Stimulated activated CD4-positive, alpha-beta T cell treated with anti-CD3 and anti-CD28 coated beads, Interleukin-1b, Interleukin-23, amount 100 ng/mL, for 1 hour (primary cell): ENCODE measurements at places on chromosomes 5 and 9.

- no peak for DNase-seq
Measured at GRCh38 chr9:8389531-8389930, 590.0 kb upstream of the DMAC1 start.

DNA sequence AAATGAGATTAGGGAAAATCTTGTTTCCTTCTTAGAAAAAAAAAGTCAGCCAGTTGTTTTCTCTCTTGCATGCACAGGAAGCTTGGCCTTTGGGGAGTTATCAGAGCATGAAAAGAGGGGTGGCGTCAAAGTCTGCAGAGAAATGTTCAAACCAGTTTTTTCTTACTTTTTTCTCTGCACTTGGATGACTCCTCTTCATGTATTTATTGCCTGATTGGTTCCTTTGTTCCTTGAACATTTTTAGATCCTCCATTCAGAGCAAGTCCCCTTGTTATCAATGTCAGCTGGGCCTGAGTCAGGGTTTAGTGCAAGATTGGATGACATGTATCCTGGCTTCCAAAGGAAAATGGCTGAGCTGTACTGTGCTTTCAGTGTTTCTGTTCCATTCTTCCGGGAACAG, 392.6 kb upstream of the BRINP1 start:
- no peak for DNase-seq

DNA sequence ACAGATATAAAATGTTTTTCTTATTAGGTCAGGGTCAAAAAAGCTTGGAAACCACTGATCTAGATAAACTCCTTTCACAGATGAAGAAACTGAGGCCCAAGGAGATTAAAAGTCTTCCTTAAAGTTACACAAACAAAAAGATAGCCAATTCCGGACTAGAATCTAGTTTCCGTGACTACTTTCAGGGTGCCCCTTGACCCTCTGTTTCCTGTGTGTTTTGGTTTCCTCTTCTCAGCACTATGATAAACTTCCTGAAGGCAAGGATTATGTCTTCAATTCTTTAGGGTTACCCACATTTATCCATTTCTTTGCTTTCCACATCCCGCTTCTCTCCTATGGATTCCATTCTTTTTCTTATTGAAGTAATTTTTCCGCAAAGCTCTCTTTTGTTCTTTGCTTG, 83.1 kb downstream of the ADAMTS12 start:
- DNase-seq, result no peak

DNA sequence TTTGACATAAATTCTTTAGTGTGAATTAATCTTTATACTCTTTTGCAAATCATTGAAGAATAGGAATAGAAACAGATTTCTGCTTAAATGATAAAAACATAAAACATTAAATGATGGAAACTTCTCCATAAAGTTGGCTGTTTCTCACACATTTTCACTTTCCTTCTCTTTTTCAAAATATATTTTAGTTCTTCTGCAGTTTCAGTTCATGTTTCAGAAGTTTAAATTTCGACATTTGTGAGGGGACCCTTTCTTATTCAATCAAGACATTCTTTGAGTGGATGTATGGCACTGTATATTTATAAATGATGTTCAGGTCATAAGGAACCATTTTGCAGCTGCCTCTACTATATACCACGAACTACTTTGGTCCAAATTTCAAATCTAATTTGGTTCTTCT, 34.6 kb downstream of the TNFAIP8 start:
- no peak for DNase-seq

DNA sequence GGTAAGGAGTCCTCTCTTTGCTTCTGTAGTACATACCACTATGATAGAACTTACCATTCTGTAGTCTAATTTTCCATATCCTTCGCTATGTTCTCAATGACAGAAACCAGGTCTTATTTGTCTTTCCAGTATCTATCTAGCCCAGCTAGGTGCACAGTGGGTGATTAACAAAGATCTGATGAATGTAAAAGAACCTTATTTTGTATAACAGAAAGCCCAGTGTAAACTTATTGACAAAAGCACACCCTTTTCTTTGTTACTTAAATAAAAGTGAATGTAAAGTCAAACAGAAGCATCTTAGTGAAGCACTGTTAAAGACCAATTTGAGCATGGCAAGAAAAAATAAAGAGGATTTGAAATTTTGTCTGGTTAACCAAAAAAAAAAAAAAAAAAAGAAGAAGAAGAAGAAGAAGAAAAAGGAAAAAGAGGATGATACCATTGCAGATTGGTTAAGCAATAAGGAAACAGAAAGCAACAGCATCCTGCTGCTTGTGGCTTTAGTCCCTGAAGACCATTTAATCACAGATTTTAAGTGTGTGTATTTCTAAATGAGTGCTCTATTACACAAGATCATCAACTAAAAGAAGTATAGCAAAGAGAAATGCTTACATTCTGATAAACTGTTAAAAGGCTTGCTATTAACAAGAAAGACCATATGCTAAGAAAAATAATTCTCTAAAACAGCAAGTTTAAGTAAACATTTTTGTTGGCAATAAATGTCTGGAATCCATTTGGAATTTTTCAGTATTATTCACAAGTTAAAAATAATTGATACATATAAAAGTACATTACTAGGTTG, 21.2 kb downstream of the MEGF9 start:
- no peak for DNase-seq

- DNase-seq, result no peak
Measured at GRCh38 chr5:92977846-92978540, 603.0 kb downstream of the NR2F1-AS1 start.

DNA sequence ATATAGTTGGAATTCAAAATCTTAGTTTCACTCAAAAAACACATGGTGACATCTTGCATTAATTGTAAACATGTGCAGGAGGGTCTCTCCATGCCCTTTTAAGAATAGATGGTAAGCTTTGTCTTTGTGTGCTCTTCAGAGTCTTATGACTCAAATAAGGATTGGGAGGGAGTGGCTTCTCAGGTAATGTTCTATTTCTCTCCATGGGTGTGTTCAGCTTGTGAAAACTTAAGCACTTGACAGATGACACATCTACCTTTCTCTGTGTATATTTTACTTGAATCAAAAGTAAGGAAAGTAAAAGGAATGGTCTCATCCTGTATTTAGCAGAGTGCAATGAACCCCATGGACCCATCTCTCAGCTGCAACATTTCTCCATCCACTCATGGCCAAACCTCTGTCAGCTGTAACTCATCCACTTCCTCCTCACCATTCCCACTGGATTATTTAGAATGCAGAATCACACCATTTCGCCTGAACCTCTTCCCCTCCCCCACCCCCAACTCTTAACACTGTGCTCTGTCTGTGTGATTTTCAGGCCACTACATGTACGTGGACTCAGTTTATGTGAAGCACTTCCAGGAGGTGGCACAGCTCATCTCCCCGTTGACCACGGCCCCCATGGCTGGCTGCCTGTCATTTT, 82.1 kb downstream of the MAMDC2 start:
- DNase-seq, result no peak

DNA sequence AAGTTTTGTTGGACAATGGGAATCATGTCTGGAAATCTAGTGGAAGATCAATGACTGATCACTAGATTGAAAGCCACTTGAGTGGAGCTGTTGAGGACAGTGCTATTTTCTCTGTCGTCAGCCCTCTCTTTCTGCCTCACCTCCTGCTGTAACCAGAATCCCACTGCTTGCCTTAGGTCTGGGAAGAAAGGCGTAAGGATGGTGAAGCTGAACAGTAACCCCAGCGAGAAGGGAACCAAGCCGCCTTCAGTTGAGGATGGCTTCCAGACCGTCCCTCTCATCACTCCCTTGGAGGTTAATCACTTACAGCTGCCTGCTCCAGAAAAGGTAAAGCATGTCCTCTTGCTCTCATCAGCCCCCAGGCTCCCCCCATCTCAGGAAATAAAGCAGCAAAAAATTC, 1.1 kb downstream of the NSG2 start:
- no peak for DNase-seq

GRCh38 chr9:7103771-7104170, 346.0 kb downstream of the KDM4C start:
- DNase-seq, result no peak

GRCh38 chr9:5466766-5467165, 16.4 kb downstream of the CD274 start:
- no peak for DNase-seq

- no peak for DNase-seq
Measured at GRCh38 chr9:131927091-131927490, 152.6 kb downstream of the MED27 start.

DNA sequence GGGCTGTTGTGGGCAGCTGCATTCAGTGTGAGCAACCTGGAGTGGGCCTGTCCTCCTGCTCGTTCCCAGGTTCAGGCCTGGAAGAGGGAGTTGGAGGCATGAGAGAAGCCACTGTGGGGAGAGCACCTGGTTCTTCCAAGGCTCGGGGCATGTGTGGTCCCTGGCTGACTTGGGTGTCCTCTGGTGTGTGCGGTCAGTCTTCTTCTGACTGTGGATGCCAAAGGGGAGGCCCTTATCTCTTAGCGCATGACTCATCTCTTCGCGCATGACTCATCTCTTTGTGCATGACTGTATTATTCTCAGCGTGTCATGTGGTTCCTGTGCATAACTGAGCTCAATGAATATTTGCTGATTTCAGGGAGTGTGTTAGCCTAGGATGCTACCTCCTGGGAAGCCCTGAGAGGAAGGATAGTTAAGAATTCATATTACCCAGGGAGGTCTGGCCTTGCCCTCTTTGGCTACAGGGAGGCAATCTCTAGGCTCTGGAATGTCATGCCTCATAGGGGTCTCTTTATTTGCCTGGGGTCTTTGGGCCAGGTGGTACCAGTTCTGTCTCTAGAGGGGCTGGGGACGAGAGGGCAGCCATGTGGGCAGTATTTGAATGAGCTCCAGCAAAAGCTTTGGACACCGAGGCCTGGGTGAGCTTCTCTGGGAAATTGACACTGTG, 188.7 kb downstream of the HSPA4 start:
- DNase-seq, result no peak

DNA sequence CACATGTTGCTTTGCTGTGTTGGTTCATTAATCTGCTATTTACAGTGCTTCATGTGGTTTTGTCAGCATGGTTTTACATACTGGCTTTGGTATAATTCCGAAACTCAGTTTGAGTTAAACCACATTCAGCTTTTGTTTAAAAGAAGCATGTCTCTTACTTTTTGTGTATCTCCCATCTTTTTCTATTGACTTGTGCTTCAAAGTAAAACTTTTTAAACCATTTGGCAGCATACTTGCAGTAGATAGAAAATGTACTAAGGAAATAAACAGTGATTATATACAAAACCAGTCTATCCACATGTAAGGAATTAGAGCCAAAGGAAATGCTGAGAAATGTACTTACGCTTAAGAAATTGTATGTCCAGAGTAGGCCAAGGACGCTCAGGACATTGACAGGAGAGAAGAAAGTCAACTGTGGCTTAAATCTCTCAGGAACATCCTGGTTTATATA, 286.9 kb downstream of the ARHGEF28 start:
- DNase-seq, result no peak

DNA sequence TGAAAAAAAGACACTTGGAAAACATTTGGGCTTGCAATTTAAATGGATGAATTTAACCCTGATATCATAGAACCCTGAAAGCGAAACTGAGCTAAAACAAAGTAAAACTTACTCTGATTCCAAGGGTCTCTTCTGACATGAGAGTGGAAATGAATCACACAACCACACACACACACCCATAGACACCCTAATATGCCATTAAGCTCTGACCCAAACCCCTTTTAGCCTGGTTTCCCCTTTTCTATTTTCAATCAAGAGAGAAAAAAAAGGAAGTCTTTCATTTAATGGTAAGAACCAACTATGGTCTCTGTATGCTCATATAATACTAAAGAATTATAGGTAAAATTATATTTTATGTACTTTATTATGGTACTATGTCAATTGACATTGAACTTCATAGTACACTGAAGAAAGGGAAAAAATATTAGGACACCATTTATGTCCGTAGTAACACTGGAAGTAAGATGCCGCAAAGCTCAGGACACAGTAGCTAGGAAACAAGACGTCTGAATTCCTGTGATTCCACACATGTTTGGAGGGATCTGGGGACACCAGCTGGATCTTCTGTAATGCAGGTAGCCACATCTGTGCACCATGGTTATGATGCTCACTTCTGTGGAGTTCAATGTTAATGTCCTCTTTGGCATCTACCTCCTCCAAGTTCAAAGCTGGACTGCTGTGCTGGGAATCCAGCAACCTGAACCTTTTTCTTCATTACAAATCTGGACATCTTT, 95.8 kb downstream of the PCSK1 start:
- no peak for DNase-seq

- DNase-seq, result no peak
Measured at GRCh38 chr5:177466861-177467260, 6.6 kb downstream of the DBN1 start.

GRCh38 chr5:72587661-72588308, 80.6 kb upstream of the ZNF366 start:
- no peak for DNase-seq

DNA sequence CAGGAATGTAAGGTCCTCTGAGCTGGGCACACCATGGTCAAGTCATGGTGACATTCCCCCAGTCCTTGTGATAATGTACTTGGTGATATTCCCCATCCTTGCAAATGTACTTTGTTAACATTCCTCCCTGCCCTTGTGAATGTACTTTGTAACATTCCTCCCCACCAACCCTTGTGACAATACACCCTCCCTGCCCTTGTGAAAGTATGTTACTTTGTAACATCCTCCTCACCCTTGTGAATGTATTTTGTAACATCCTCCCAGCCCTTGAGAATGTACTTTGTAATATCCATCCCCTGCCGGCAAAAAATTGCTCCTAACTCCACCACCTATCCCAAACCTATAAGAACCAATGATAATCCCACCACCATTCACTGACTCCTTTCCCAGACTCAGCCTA, 53.3 kb downstream of the RAPGEF6 start:
- DNase-seq, result no peak

DNA sequence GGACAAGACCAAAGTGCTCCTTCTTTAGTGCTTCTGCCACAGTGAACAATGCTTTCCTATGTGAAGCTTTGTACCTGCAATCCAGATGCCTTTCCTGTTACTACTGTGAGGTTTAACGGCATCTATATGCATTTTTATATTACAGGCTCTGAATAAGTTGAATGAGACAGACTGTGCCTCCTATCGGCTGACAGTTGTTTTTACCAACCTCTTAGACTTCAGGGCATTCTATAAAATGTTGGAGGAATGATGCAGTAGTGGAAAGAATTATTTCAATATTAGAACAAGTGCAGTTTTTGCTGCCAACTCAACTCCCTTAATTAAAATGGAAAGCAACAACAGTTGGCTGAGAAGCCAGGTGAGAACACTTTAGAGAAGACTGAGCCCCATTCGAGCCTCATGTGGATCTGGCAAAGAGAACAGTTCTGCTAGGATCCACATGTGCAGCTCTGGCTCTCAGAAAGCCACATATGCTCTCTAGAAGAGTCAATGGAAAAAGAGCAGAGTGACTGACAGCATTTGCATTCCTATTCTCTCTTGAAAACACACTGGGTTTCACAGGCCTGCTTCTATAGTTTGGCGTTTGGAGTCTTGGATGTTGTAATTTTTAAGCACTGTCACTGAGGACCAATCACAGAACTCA, 147.5 kb downstream of the LURAP1L start:
- no peak for DNase-seq

GRCh38 chr9:132516911-132517310, 65.5 kb upstream of the BARHL1 start:
- DNase-seq, result no peak

DNA sequence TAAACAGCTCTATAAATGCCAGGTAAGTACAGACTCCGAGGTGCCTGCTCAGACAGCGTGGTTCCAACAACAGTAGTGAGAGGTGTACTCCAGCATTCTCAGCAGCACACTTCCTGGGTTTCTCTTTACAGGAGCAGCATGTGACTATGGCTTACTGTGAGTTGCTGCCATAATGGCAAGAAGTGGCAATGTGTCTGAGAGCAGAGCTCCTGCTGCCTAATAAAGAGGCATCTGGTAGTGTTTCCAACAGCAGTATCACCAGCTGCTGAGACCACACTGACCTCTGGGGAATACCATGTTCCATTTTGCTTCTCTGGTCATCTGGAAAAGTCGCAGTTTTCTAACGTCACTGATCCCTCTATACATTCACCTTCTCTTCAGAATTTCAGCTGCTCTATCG, 398.2 kb downstream of the SLCO4C1 start:
- DNase-seq, result no peak
